ENCODE measurements at places on chromosomes 3 and 15.

DNA sequence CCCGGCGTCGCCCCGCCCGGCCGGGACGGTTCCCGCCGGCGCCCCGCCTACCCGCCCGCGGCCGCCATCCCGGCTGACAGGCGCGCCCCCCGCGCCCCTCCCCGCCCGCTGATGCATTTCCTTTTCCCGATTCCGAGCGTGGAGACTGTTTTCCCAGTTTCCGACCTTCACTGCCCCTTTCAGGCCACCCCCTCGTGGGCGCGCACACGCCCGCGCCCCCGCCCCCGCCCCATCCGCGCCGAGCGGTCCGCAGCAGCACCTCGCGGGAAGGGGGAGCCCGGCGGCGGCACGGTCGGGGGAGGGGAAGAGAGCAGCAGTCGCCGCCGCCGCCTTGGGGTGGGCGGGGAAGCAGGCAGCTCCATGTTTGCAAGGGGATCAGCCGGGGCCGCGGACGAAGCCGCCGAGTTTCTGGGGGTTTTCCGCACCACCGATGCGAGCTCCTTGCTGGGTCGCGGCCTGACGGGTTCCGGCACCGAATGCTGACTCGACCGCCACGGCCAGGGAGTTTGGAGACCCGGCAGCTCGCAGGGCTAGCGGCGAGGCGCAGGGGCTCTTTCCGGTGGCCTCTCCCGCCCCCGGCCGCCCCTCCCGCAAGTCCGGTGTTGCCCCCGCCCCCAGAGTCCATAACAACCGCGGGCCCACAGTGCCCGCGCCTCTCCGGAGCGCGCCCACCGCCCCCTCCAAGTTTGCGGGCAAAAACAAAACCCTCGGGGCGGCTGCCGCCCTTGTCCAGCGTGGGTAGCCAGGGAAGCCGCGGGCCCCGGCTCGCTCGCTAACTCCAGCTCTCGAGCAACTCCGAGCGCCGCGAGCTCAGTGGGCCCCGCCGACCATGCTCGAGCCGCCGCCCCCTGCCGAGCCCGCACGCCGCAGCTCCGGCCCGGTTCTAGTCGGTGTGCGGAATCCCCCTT is 3.2 kb upstream of the SIN3A start:
- DNase-seq, result no peak

GRCh38 chr15:85618228-85618505 is 176.6 kb downstream of the KLHL25 start:
- no peak for DNase-seq

GRCh38 chr3:179375091-179375999 is 27.8 kb downstream of the MFN1 start:
- no peak for DNase-seq

DNA sequence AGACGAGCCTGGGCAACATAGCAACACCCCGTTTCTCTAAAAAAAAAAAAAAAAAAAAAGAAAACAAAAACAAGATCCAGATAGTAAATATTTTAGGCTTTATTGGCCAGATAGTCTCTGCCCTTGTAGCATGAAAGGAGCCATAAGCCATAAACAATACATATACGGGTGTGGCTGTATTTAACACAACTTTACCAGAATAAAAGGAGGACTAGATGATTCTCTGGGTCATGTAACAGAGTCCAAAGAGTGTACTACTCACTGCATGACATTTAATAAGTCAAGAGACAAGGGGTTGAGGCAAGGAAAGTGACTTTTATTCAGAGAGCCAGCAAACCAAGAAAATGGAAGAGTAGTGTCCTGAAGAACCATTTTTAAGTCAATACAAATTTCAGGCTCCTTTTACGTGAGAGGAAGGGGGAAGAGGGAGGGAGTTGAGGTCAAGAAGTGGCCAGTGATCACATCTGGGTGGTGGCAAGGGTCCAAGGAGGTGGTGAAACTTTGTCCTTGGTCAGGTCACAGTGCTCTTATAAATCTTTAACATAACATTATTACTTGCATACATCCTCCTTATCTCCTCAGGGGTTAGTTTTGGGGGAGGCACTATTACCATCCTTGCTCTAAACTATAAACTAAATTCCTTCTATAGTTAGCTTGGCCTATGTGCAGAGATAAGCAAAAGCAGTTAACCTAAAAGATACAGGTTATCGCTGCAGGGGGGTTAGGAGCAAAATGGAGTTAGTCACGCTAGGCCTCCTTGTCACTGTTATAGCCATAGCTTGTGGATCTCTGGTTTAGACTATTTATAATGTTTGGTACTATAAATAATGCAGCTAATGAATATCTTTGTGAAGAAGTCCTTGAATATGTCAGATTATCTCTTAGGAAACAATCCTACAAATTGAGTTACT is 46.1 kb downstream of the METTL6 start:
- DNase-seq, result no peak

- peak; percentile 56 for DNase-seq
Observed at GRCh38 chr15:38563723-38564519, 693 bp downstream of the RASGRP1 start.

- no peak for DNase-seq
Observed at GRCh38 chr15:78630886-78631633, 9.9 kb downstream of the CHRNB4 start.

DNA sequence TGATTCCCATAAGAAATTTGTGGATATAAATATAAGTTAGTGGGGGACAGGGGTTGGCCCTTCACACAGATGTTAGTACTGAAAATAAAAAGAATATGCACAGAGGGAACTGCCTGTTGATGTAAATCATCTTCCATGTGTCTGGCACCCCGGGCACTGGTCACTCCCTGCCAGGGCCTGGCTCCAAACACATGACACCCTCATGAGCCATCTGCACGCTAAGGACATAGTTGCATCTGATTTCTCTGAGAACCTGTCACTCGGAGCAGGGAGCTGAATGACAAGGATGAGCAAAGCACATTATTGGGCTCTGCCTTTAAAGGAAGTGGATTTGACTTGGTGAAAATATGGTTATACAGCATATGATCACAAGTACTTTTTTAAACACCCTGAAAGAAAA is 66.2 kb upstream of the TSC22D2 start:
- peak; percentile 85 for DNase-seq

- peak; percentile 15 for DNase-seq
Observed at GRCh38 chr15:89332446-89332845, 2.2 kb downstream of the POLG start.
